ENCODE measurements at places on chromosomes 1 and 21.

DNA sequence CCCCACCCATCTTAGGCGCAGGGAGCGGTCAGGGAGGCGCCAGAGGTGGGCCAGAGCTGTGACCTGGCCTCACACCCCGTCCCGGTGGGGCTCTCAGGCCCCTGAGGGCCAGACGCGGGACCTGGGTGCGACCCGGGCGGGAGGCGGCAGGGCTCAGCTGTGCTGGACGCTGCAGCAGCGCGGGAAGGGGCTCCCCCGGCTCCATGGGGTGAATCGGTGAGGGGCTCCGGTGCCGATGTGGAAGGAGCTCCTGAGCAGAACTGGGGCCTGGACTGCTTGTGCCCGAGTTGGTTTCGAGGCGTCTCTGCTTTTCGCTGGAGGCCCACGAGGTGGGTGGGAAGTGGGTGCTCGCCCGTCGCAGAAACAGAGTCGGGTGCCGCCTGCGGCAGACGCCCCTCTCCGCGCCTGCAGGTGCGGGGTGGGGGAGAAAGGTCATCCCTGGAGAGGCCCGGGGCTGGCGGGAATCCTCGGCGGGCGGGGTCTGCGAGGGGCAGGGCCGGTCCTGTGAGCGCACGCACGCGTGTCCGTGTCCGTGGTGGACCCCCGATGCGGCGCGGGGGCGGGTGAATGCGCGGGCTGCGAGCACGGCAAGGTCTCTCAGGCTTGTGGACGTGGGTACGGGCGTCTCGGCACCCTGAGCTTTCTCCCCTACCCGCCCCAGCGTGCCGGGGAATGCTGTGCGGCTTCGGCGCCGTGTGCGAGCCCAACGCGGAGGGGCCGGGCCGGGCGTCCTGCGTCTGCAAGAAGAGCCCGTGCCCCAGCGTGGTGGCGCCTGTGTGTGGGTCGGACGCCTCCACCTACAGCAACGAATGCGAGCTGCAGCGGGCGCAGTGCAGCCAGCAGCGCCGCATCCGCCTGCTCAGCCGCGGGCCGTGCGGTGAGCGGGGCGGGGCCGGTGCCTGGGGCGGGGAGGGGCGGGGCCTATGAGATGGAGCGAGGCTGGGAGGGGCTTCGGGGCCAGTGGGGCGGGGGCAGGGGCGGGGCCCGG is 20.4 kb downstream of the AGRN start:
- peak; percentile 93 for DNase-seq

DNA sequence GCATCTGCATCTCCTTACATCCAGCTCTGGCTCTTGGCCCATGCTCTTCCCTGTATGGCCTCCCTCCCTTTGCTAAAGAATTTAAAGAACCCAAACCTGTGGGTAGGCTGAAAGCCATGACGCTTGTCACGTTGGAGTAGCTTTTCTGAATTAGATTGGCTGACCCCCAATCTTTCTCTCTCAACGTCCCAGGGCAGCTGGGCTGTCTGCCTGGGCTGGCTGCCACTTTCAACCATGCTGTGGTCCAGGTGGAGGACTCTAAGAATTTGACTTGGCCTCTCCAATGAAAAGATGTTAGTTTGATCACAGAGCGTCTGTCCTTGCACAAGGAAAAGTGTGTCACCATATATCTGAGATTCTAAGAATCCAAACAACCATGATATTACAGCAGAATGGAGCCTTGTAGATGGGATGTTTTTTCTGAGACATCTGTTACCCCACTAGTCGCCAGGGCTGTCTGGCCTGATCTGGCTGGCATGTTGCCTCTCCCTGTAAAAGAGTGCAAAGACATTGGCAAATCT is 6.5 kb upstream of the IGSF3 start:
- DNase-seq, result no peak

DNA sequence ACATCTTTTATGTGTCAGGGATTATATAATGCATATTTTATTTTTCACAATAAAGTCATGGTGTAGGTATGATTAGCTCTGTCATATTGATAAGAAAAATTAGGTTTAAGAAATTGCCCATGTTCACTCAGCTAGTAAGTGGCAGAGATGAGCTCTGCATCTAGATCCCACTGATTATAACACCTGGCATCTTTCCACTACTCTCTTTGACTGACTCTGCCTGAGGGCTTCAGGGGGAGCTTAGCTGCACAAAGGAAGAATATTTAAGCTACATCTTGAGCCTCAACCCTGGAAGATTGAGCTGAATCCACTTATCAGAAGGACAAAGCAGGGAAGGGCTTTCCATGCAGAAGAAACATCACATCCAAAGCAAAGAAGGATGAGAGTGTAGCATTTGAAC is 190.4 kb downstream of the MIS18A start:
- no peak for DNase-seq

DNA sequence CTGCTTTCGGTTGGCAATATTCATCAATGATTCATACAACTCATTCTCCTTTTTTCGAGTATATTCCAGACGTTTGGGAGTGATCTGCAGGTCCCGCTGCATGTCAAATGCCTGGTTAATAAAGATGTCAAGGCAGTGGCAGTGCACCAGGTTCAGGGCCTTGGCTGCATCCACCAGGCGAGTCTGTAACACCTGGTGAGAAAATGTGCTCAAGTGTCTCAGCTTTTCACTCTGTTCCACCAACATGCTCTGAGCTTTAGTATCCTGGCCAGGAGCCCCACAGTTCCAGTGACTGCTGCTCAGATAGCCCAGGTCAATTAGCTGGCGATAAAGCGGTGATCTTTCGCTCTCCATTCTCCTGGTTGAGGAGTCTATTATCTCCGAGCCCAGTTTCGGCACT is 42.3 kb downstream of the DSTYK start:
- DNase-seq, result no peak

- DNase-seq, result peak; percentile 87
Measured at GRCh38 chr1:101288491-101288944, 51.7 kb downstream of the S1PR1 start.

DNA sequence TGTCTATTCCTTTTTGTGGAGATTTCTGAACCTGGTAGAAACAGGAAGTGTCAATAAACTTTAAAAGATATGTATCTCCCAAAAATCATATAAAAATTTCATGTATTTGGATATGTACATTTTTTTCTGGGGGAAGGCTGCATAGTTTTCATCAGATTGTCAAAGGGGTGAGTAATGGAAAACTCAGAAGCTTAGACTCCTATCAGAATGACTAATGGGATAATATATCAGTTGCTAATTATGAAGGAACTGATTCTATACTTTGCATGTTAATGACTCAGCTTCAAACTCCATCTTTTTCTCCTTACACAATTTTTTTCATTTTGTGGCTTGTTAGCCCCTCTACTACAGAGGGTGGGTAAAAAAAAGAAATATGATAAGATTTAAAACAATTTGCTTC is 55.9 kb downstream of the GON4L start:
- DNase-seq, result no peak

GRCh38 chr1:162736633-162737067 is 53.9 kb upstream of the HSD17B7 start:
- no peak for DNase-seq

GRCh38 chr1:183635099-183635605 is 431 bp downstream of the ARPC5 start:
- no peak for DNase-seq

DNA sequence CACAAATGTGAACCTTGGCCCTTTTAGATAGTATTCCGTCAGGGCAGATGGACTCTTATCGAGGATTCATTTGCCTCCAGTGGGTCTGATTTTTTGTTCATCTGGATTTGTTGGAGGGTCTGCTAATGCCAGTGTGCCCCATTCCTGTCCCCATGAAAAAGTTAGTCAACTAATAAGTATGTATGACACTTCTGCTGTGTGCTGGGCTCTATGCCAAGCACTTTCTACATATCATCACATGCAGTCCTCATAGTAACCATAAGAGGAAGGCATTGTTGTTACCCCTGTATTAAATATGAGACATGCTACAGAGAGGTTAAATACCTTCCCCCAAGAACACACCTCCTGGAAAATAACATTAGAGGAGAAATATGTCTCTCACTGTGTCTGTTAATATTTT is 46.6 kb upstream of the MAB21L3 start:
- DNase-seq, result no peak

- DNase-seq, result peak; percentile 78
Measured at GRCh38 chr1:39183503-39184353, 20.8 kb upstream of the MACF1 start.

- no peak for DNase-seq
Measured at GRCh38 chr1:107664982-107665925, 299.7 kb downstream of the VAV3 start.

- DNase-seq, result no peak
Measured at GRCh38 chr1:33610864-33611455, 138.5 kb downstream of the ZSCAN20 start.

Measured in T-helper 2 cell (primary cell).